ENCODE measurements at places on chromosomes 16 and 17. TPM values are rescaled to one million over a fixed set of nuclear protein-coding genes. Genes with fewer than 3 reads are reported as not detected.

The PMFBP1 gene
- total RNA-seq, result 0.36 TPM

- no peak for DNase-seq
Observed at GRCh38 chr17:70230850-70231640, 61.7 kb downstream of the KCNJ2 start.

GRCh38 chr16:19127205-19127604, 13.4 kb downstream of the ITPRIPL2 start:
- DNase-seq, result no peak

The KCNH4 gene
- total RNA-seq, result 0.36 TPM

- DNase-seq, result no peak
Observed at GRCh38 chr16:1488054-1488601, 616 bp downstream of the PTX4 start.

GRCh38 chr17:69516911-69517310, 102.4 kb downstream of the MAP2K6 start:
- no peak for DNase-seq

- no peak for DNase-seq
Observed at GRCh38 chr16:8293413-8293812, 296.9 kb downstream of the TMEM114 start.

DNA sequence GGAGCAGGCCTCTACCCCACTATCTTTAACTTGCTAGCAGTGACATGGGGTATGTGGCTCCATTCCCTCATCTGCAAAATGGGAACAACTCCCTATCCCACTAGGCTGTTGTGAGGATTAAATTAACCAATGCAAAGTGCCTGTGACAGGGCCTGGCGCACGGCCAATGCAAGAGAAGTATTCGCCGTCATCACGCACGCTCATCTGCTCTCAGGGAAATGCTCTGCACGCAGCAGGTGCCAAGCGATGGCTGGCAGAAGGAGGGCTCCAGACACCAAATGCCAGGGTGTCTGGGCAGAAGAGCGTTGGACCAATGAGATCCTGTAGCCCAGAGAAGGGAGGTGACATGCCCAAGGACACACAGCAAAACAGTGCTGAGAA, 17.3 kb downstream of the FAM83G start:
- DNase-seq, result no peak

The ZFP3 gene
- 6.6 TPM for total RNA-seq

The CHD9NB gene
- total RNA-seq, result 7.5 TPM

DNA sequence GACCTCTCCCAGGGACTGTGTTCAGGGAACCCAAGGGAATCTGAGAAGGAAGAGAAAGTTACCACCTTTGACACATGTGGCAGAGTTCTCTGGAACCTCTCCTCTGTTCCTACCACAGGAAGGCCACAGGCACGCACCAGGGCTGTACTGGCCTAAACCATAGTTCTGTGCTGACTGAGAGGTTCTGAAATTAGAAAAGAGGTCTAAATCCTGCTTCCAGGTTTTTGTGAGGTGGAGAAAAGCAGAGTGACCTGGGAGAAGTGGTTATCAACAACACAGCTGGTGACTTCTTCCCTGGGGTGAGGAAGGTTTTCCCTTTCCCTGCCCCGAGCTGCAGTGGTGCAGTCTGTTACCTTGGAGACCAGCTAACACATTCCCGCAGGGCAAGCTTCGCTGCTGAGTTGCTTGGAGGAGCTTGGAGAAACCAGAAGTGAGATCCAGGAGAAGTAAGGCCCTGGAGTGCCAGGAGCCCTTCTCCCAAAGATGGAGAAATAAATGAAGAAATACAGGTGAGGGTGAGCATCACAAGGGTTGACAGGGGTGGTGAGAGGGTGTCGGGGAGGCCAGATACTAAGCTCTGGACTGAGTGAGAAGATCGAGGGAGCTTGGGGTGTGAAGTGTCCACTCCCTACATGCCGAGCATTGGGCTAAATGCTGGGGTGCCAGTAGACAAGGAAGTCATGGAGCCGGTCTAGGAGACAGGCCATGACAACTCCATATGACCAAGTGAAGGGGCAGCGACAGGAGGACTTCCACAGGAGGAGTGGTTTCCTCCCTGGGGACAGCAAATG, at the start of gene VWA3A:
TSS of gene VWA3A (plus strand) at position 399 of the 791 bp plus-strand sequence. CDS start at position 496, 97 bp downstream.
- DNase-seq, result no peak

DNA sequence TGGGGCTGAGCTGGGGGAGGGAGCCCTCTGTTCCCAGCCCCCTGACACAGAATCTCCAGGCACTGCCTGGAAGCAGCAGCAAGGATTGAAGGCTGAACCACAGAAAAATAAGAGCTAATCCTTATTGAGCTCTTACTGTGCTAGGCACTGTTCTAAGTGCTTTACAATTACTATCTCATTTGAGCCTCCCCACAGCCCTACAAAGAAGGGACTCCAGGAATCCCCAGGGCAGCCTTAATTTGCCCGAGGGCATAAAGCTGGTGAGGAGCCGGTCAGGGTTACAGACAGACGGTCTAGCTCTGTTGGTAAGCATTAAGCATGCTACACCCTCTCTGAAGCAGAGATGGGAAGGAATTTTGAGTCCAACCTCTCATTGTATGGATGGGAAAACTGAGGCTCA, 7.0 kb downstream of the SAMD14 start:
- no peak for DNase-seq

- peak; percentile 74 for DNase-seq
Observed at GRCh38 chr16:88505405-88506082, 52.5 kb downstream of the ZFPM1 start.

The USP43 gene
- 0.18 TPM for total RNA-seq

GRCh38 chr17:19384723-19385391, 2.1 kb downstream of the MFAP4 start:
- DNase-seq, result peak; percentile 95

The RMI2 gene
- total RNA-seq, result 1.5 TPM

GRCh38 chr16:50294955-50295354, 28.6 kb downstream of the ADCY7 start:
- DNase-seq, result no peak

GRCh38 chr17:10620823-10621222, 36.3 kb downstream of the MYH3 start:
- no peak for DNase-seq

DNA sequence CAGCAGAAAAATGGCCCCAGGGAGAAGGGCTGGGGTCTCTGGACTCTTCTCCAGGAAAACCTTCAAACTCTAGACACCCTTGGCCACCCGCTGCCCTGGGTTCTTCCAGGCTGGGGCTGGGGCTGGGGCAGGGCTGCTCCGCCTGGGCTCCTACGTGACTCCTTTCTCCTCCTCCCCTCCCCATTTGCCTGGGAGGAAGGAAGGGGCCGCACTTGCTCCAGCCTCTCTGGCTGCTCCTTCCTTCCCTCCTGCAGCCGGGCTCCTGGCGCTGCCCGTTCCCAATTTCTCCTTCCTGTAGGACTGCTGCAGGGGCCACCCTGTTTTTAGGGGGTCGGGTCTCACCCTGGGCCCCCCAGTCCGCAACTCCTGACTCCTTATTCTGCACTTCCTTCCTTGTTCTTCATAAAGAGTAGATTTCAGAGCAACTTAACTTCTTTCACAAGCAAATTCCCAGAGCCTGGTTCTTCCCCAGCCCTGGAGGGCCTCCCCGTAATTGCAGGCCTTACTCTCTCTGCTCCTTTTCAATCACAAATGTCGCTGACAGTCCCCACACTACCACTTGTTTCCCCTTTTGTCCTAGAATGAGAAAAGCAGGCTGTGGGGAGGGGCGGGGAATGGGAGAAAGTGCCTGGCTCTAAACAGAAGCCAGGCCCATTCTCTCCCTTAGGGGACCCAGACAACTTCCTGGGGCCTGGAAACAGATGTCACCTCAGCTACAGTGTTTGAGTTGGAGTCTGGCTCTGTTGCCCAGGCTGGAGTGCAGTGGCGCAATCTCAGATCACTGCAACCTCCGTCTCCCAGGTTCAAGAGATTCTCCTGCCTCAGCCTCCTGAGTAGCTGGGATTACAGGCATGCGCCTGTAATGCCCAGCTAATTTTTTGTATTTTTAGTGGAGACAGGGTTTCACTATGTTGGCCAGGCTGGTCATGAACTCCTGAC, 137.8 kb downstream of the ENGASE start:
- DNase-seq, result no peak

- DNase-seq, result no peak
Observed at GRCh38 chr17:76356803-76357456, 3.2 kb upstream of the PRPSAP1 start.
